ENCODE measurements at places on chromosomes 3 and 15.
A peak's percentile ranks its signal among the peaks of the same experiment; 100 is the strongest.

- no peak for DNase-seq
Observed at GRCh38 chr3:155334914-155335723, 41.6 kb upstream of the STRIT1 start.

GRCh38 chr3:53097887-53098286 is 32.3 kb downstream of the RFT1 start:
- DNase-seq = no peak

- no peak for DNase-seq
Observed at GRCh38 chr3:9649791-9650521, 651 bp downstream of the MTMR14 start.

GRCh38 chr3:4678320-4678719 is 185.2 kb downstream of the ITPR1 start:
- no peak for DNase-seq

DNA sequence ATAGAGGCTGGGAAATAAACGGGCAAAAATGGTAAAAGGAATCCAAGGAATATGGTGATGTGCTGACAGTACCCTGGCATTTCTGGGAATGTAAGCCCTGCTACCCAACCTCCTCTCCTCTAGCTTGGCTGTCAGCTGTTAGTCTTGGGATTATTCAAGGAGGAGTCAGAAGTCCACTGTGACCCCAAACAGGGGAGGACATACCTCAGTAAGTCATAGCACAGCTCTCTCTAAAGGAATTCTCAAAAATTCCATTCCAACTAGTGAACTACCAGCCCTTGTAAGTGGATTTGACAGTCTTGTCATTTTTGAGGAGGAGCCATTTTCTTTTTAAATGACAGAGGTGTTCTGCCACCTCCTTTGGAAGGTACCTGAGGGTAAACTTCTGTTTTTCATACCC is 207.5 kb downstream of the PDCD6IP start:
- DNase-seq = peak; percentile 47

DNA sequence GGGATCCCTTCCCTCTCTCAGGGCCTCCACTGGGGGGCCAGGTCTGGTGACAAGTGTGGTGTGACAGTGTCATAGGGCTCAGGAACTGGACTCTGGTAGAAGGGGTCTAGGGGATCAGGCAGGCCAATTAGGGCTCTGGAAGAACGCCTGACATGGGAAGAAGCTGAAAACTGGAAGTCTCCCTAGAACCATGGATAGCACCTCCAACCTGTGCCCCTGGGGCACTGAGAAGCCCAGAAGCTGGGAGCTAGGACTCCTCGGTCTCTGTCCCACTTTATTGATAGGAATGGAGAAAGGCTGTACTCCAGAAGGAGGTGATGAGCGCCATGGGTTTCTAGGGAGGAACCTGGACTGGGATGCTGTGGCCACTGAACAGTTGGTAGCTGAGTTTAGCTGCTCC is 30.7 kb downstream of the INSYN1 start:
- DNase-seq = no peak

DNA sequence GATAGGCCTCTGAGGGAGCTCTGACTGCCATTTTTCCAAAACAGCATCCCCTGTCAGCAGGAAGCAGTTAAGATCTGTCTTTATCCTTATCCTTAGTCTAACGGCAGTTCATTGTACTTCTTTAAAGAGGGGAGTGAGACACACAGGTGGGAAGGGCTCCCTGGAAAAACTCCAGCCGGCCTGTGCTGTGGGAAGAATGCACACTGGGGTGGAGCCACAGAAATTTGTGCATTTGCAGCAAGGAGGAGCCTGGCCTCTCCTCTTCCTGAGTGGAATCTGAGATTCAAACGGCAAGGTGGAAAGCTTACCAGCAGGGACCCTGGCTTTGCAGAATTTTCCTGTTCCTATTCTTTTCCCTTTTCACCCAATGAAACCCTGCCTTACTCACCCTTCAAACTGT is 1209.4 kb downstream of the ROBO2 start:
- DNase-seq = no peak

- DNase-seq = peak; percentile 36
Observed at GRCh38 chr3:112818289-112818688, 28.4 kb downstream of the CD200R1L start.
